ENCODE measurements at places on chromosomes 3 and 15. TPM values are rescaled to one million over a fixed set of nuclear protein-coding genes. Genes with fewer than 3 reads are reported as not detected.

Gene MCF2L2
- total RNA-seq: 1.5 TPM

Gene SLC6A20
- total RNA-seq: 0.89 TPM

Gene PLA2G4D
- 0.34 TPM for total RNA-seq

Gene SLC28A2
- not detected for total RNA-seq

Gene PEX11A
- 7.1 TPM for total RNA-seq

Gene FBXL22
- 0.49 TPM for total RNA-seq

- DNase-seq: no peak
- H3K27ac ChIP-seq: no peak overlapping the region
- no peaks in the 10 kb centered on the region for H3K36me3 ChIP-seq
- no peaks in the 10 kb centered on the region for H3K4me1 ChIP-seq
These were observed 52.6 kb downstream of the LRRC28 start for GRCh38 chr15:99303907-99304306.

GRCh38 chr3:51799879-51800749 lies 21.1 kb upstream of the IQCF6 start:
- H3K4me3 ChIP-seq: no peak overlapping the region
- H3K27ac ChIP-seq: no peak overlapping the region
- no peaks in the 10 kb centered on the region for H3K36me3 ChIP-seq
- peaks cover 14% of the 10 kb centered on the region for H3K4me1 ChIP-seq
- no peaks in the 10 kb centered on the region for H3K27me3 ChIP-seq

DNA sequence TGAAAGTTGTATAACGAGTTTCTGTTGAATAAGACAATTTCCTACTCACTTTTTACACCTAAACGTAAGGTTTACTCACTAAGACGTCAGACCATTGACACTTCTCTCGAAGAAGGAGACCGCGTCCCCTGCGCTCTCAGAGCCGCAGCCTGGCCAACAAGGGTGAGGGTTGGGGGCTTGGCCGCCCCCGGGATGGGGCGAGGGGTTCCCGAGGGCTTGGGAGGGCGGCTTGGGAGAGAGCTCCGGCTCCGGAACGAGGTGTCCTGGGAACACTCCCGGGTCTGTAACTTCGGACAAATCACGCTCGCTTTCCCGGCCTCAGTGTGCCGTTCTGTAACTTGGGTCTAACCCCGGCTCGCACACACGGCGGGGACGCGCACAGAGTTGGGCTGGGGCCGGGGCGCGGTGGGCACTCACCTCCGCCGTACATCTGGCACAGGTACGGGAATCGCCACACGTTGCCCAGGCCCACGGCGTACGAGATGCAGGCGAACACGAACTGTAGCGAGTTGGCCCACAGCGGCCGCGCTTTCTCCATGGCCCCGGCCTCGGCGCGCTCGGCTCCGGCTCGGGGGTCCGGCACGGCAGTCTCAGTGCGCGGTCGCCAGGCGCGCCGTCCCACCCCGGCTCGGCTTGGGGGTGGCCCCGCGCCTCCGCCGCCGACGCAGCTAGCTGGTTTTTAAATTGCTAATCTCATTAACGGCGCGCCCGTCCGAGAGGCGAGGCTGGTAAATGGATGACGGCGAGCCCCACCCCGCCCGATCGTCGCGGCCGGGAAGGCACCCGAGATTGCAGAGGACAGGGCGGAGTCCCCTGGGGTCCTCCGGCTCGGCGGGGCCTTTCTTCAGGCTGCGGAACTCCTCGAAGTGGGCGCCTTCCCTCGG lies at the start of gene SLC6A20:
Gene SLC6A20 (minus strand): TSS at position 655 of the 884 bp plus-strand sequence. CDS start 117 bp downstream, at position 538.
- peak within 1 kb of the TSS; percentile 29 for H3K27ac ChIP-seq
- H3K4me1 ChIP-seq: peaks cover 22% of the 10 kb centered on the region
- peak within 1 kb of the TSS; percentile 58 for H3K4me3 ChIP-seq
- no peak for DNase-seq
- no peaks in the 10 kb centered on the region for H3K36me3 ChIP-seq

- no peaks in the 10 kb centered on the region for H3K4me1 ChIP-seq
- no peak overlapping the region for H3K4me3 ChIP-seq
- DNase-seq: no peak
- H3K36me3 ChIP-seq: no peaks in the 10 kb centered on the region
- no peak overlapping the region for H3K27ac ChIP-seq
- H3K27me3 ChIP-seq: no peaks in the 10 kb centered on the region
These were observed 264.4 kb upstream of the KCNMB2 start for GRCh38 chr3:178271740-178272387.

- DNase-seq: no peak
- no peak overlapping the region for H3K4me3 ChIP-seq
- no peak overlapping the region for H3K27ac ChIP-seq
- H3K36me3 ChIP-seq: no peaks in the 10 kb centered on the region
- no peaks in the 10 kb centered on the region for H3K27me3 ChIP-seq
These were observed 204.7 kb upstream of the BHLHE40 start for GRCh38 chr3:4774531-4774930.

DNA sequence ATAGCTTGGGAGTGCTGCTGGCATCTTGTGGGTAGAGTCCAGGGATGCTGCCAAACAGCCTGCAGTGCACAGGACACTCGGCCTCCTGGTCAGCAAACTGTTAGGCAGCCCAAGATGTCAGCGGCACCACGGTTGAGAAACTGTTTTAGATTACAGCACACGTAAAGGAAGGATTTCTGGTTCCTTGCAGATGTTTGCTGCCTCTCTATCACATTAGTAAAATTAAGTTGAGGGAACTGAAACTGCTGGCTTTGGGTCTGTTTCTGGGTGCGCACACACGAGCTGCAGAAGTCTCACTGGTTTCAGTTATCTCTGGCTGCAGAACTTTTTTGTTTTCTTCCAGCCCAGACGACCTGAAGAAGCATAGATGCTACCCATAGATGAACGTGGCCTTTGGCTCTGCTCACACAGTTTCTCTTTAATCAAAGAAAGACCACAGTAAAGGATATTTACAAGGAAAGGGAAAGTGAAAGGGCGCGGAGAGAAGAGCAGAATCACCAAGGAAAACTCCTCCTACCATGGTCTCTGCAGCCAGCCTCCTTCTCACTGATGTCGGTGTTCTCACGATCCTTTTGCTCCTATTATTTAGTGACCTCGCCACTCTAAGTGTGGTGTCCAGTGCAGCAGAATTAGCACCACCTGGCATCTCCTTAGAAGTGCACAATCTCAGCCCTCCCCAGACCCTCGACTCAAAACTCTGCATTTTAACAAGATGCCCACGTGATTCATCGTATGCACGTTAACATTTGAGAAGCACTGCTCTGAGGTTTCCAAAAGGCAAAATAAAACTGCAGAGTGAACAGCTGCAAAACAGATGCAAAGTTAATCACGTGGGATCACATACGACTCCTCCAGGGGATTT lies 50.6 kb upstream of the AKAP13 start:
- no peaks in the 10 kb centered on the region for H3K36me3 ChIP-seq
- H3K4me3 ChIP-seq: no peak overlapping the region
- DNase-seq: no peak
- no peaks in the 10 kb centered on the region for H3K27me3 ChIP-seq
- H3K27ac ChIP-seq: no peak overlapping the region

- H3K4me1 ChIP-seq: peaks cover 21% of the 10 kb centered on the region
- DNase-seq: no peak
- H3K4me3 ChIP-seq: no peak overlapping the region
- no peak overlapping the region for H3K27ac ChIP-seq
- H3K27me3 ChIP-seq: no peaks in the 10 kb centered on the region
These were observed 161.1 kb upstream of the BHLHE40 start for GRCh38 chr3:4818164-4818563.

DNA sequence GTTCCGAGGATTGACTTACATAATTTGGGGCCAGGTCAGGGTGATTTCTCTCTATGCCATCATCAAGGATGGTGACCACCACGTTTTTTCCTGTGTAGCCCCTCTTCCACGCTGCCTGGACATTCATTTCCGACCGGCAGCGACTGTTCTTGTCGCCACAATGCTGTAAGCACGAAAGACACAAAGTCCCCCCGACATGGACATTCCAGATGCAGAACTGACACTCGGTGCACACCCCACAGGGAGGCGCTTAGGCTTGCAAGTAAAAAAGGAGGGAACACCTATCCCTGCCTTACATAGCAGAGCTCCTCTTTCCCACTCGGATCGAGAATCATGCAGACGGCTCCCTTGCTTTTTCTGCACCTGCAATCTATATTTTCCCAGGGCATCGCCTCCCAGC lies 58.2 kb downstream of the PCSK6 start:
- no peak overlapping the region for H3K27ac ChIP-seq
- no peak for DNase-seq
- no peaks in the 10 kb centered on the region for H3K4me1 ChIP-seq

DNA sequence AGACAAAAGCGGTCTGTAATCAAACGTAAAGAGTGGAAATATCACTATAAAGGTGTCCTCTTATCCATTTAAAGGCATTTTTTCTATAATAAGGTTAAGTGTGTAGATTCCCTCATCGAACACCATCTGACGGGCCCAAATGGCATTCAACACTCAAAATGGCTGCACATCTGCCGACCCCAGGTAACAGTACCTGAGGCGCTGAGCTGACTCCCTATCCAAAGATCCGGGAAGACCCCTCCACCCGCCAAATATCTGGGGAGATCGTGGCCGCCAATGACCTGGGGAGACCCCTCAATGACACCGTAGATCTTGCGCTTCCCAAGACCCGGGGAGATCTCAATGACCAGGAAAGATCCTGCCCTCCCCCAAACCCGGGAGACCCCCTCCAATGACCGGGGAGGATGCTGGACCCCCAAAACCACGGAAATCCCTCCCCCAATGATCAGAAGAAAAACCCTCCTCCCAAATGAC lies 476 bp downstream of the IP6K2 start:
- H3K36me3 ChIP-seq: peaks cover 21% of the 10 kb centered on the region
- no peak for DNase-seq
- H3K4me3 ChIP-seq: peak overlapping the region; percentile 85
- no peaks in the 10 kb centered on the region for H3K27me3 ChIP-seq
- H3K4me1 ChIP-seq: peaks cover 12% of the 10 kb centered on the region

Measured in HCT116 (cell line).